ENCODE measurements at places on chromosomes 4 and X.

GRCh38 chr4:169327951-169328350 lies 57.2 kb upstream of the SH3RF1 start:
- DNase-seq, result no peak

GRCh38 chr4:80521438-80521837 lies 185.9 kb downstream of the CFAP299 start:
- no peak for DNase-seq

- DNase-seq, result no peak
Measured at GRCh38 chrX:73829890-73830466, 267.0 kb downstream of the CHIC1 start.

DNA sequence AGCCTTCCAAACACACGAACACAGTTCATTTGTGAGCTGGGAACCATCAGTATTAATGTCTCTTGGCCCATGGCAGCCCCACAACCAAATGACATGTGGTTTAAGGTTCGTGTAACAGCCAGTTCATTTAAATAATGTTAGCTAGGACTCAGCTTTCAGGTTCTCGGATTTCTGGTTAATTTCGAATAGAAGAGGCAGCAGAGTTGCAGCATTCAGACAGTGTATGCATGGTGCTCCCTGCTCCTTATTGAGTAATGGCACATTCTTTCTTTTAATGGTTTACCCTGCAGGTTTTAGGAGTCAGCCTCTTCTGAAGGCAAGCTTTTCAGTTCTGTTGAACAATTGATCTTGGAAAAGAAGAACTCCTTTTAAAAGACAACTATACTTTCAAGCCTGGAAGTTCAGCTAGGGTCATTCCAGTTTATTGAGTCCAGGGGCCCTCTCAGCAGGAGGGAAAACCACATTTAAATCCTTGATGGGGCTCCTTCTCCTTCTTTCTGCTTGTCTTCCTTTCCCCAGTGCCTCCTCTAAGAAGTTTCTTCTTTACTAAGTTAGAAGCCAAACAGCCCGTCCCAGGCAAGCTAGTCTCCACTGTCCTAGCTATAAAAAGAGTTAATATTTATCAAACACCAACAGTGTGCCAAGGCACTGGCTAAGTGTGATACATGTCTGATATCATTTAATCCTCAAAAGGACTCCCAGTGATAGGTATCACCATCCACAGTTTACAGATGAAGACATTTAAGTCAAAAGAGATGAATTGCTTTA lies 5.0 kb upstream of the RNF175 start:
- DNase-seq, result no peak

DNA sequence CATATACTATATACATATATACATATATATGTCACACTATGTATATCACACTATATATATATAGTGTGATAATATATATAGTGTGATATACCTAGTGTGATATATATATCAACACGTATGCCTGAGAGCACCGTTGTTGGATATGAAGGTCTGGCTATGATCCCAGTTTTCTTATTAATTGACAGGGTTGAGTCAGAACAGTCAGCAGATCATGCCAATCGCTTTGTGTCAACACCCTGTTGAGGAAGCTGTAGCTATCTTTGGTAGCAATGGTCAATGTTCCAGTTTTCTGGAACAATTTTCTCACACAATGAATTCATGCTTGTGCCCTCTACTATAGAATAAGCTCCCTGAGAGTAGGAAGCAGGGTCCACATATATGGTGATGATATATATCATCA lies 496.0 kb upstream of the AGA start:
- no peak for DNase-seq

DNA sequence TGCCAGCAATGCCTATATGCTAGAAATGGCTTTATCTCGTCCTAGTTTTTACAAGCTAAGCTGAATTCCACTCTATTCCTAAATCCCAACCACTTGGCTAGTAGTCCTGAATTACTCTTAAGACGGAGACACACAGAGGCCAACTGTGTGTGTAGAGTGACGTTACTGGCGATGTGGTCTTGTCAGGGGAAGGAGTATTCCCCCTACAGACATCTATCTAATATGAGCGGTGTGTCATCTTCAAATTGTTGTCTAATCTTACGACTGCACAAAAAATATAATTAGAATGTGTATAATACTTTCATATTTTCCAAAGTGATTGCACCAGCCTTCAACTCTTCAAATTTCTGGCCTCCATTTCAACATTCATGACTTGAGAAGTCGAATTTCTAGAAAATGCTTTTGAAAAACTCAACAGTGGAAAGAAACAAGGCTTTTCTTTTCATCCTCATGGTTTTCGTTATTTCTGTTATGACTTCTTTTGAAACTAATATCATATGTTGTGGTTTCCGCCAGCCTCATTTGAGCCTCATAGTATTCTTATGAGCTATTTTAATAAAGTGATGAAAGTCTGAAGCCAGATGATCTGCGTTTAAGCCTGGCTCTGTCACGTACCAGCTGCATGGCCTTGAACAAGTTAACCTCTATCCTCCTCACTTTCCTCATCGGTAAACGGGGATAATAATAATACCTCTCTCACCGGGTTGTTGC lies 132.3 kb downstream of the SOWAHB start:
- DNase-seq, result no peak

GRCh38 chr4:41746440-41747229 lies 1.9 kb downstream of the PHOX2B start:
- DNase-seq, result no peak

DNA sequence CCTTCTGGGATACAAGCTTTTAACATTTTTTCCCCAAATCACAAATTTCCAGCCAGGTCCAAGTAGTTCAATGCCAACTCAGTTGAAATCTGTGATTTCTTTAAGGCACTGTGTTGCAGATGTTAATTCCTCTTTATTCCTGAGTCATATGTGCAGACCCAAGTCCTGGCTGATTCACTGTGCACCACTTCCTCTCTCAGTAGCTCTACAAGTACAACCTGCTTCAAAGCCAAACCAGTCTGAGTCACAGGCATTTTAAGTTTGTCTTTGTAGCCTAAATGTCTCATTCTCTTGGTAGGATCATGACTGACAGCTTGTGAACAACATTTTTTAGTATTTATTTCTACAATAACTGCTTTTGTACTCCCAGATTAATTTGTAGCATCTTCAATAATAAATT lies 165.6 kb upstream of the S100G start:
- peak; percentile 21 for DNase-seq

DNA sequence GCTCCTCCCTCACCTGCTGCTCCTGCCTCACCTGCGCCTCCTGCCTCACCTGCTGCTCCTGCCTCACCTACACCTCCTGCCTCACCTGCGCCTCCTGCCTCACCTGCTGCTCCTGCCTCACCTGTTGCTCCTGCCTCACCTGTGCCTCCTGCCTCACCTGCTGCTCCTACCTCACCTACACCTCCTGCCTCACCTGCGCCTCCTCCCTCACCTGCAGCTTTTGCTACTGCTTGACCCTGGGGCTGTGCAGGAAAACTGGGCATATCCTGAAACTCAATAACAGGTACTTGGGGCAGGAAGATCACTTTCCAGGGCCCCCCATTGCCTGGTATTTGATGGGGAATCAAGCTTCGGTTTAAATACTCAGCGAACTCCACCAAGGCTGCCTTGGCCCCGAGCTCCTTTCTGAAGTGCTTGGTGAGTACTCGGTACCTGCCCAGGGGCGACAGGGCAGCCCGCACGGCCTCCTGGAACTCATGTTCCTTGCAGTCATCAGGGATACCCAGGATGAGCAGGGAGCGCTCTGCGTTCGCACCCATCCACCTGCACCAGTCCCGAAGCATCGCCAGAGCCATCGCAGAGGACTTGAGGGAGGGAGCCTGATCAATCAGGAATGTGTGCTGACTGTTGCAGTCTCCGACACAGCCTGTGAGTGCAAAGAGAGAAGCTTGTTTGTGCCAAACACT lies 2.7 kb downstream of the PNMA6E start:
- no peak for DNase-seq

- no peak for DNase-seq
Measured at GRCh38 chr4:109004418-109004817, 241.6 kb upstream of the ETNPPL start.

DNA sequence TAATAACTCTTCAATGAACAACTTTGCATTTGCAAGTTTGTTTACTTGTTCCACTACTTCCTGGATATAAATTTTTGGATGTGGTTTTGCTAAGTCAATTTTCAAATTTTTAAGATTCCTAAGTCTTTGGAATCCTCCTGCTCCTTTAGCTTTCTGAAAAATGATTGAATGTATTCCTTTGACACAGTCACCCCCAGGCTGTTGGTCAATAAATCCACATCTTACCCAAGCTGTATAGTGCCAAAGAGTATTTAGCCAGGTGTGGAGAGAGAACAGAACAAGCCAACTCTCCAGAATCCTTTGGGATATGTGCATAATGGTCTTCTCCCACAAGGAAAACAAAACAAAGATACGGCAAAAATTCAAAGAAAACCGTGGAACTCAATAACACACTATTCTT lies 56.9 kb upstream of the INTU start:
- DNase-seq, result no peak

GRCh38 chr4:86975927-86976326 lies 41.1 kb downstream of the AFF1 start:
- DNase-seq, result no peak

GRCh38 chrX:39115166-39115565 lies 313.9 kb downstream of the MID1IP1 start:
- DNase-seq, result no peak

DNA sequence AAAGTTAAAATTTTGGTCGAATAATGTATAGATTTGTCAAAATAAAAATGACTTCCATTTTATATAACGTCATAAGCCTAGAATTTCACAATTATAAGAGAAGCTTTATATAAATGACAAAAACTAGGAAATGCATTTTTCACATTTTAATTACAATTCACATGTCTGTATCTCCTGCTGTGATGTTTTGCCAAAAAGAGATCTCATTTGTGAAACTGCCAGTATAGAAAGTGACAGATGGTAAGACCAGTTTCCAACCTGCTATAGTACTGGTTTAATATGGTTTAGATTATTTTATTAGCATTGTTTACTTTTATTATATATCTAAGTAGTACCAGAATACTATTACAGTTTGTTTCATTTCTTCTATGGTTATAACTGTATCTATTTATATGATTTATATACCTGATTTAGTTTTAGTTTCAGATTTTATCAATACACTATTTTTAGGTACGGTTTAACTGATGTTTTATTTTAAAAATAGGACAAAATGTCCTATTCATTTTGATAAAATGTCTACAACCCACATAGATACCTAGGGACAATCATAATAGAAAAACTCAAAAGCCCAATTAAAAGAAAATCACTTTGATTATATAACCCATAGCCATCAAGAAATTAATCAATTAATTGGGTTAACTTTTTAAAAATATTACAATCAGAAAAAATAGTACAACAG lies 5.4 kb upstream of the CCSER1 start:
- DNase-seq, result no peak

DNA sequence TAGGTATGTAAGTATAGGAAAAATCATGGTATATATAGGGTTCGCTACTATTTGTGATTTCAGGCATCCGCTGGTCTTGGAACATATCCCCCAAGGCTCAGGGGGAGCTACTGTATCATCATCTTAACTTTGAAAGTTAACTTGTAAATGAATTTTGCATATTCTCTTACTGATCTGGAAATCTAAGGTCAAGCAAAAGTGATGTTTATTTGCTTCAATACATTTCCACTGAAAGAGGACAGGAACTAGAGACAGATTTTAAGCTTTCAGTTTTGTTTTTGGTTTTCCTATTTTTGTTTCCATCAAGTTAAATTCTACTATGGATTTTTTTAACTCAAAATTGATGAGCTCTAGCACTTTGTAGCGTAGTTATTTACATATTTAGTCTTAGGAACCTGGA lies 56.2 kb downstream of the NAF1 start:
- DNase-seq, result no peak

DNA sequence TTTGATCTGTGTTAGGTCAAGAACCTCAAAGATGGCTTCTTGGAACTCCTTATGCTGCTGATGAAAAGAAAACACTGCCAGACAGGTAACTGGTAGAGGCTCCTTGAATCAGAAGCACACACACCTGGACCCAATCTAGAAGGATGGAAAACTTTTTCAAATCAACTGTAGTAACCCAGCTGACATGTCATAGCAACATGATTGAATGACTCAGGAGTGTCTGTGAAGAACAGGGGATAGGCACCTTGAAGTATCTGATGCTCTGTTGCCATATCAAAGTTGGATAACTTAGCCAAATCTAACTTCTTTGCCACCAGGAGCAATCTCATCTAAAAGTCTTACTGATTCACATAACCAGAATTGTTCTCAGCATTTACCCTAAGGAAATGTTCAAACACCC lies 98.8 kb downstream of the ELOVL6 start:
- DNase-seq, result no peak

GRCh38 chrX:74291577-74291963 lies 12.4 kb upstream of the ZCCHC13 start:
- DNase-seq, result no peak

DNA sequence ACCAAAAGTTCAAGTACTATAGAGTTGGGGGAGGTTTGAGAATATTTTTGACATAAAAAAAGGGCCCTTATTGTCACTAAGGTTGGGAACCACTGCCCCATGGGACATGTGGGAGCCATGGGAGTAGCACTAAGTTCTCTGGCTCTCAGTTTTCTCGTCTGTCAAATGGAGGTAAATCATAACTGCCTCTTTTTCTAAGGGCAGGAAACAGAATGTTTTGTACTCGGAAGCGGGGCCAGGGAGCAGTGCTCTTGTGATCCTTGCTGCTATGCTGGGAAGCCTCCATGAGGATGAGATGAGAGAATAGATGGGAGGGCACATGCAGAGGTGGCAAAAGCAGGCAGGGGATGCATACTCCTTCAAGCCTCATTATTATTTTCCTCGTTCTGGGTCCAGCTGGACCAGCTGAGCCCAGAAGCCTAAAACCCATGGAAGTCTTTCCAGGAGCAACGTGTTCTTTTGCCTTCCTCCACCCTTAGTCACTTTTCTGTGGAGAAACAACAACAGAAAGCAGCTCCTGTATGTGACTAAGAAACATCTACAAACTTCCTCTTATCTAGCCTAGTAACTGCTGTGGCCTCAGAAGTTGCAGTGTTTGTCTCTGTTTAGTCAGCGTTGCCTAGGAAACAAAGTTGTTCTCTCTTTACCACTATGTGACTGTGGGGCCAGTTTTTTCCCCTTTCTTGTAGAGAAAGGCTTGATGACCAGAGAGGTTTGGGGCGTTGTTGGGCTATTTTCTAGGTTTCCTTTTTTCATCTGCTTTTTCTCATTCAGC lies 64.8 kb downstream of the TSC22D3 start:
- DNase-seq, result no peak

GRCh38 chrX:110317061-110317819 lies 645 bp downstream of the AMMECR1 start:
- DNase-seq, result peak; percentile 36

DNA sequence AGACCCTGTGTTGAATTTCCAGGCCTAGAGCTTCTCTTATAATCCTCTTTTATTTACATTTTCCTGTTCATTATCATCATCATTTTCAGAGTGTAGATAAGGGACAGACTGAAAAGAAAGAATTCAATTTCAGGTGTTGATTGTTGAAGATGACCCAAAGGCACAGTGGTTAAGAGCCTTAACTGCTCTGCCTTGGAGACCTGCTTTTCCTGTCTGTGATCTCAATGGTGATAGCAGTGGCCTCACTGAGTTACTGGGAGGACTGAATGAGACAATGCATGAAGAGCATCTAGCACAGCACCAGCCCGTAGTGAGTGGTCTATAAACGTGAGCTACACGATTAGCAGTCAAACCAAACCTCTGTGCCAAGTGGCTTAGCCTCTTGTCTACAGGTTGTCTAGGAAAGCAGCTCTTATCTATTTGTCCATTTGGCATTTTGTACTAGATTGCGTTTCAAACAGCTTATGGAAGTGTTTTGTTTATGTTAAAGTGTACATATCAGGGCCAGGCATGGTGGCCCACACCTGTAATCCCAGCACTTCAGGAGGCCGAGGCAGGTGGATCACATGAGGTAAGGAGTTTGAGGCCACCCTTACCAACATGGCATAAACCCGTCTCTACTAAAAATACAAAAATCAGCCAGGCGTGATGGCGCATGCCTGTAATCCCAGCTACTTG lies 41.5 kb downstream of the SETD7 start:
- DNase-seq, result no peak
